ENCODE measurements at places on chromosomes 2 and 18. TPM values are rescaled to one million over a fixed set of nuclear protein-coding genes. Genes with fewer than 3 reads are reported as not detected.
A peak's percentile ranks its signal among the peaks of the same experiment; 100 is the strongest.

Gene SIX3
- not detected for total RNA-seq

Gene RAD51AP2
- 0.44 TPM for total RNA-seq

DNA sequence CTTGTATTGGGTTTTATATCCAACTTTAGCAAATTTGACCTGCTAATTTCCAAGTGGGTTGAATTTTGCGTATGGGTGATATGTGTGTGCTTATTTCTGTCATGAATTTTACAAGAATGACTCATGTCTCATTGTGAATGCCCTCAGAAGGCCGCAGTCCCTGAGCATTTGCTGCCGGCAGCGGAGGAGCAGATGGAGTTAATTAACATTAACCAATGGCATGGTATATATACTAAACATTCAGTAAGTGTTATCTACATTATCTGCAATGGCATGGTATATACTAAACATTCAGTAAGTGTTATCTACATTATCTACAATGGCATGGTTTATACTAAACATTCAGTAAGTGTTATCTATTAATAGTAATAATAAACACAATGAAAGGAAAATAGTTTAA lies 90.1 kb downstream of the DOK6 start:
- DNase-seq: no peak
- H3K27ac ChIP-seq: no peak overlapping the region
- H3K4me1 ChIP-seq: no peaks in the 10 kb centered on the region
- H3K36me3 ChIP-seq: no peaks in the 10 kb centered on the region
- H3K27me3 ChIP-seq: no peaks in the 10 kb centered on the region

Gene DIS3L2
- total RNA-seq: 42.1 TPM

GRCh38 chr2:84083984-84084383 lies 375.1 kb downstream of the SUCLG1 start:
- no peaks in the 10 kb centered on the region for H3K4me1 ChIP-seq
- no peaks in the 10 kb centered on the region for H3K27me3 ChIP-seq
- no peak overlapping the region for H3K27ac ChIP-seq
- H3K4me3 ChIP-seq: no peak overlapping the region
- no peaks in the 10 kb centered on the region for H3K36me3 ChIP-seq
- no peak for DNase-seq

Gene SKOR2
- 0.38 TPM for total RNA-seq

Gene GPR75
- total RNA-seq: 5.1 TPM

- H3K4me1 ChIP-seq: peaks cover 26% of the 10 kb centered on the region
- H3K36me3 ChIP-seq: no peaks in the 10 kb centered on the region
- no peak overlapping the region for H3K4me3 ChIP-seq
- peak; percentile 31 for DNase-seq
- H3K27ac ChIP-seq: peak overlapping the region; percentile 98
Observed at GRCh38 chr2:202317080-202317857, 51.7 kb downstream of the NOP58 start.

Gene NOTO
- total RNA-seq: not detected

- H3K36me3 ChIP-seq: no peaks in the 10 kb centered on the region
- no peak overlapping the region for H3K27ac ChIP-seq
- no peaks in the 10 kb centered on the region for H3K27me3 ChIP-seq
- no peaks in the 10 kb centered on the region for H3K4me1 ChIP-seq
Observed at GRCh38 chr2:81206216-81206615, 901.7 kb upstream of the LRRTM1 start.

DNA sequence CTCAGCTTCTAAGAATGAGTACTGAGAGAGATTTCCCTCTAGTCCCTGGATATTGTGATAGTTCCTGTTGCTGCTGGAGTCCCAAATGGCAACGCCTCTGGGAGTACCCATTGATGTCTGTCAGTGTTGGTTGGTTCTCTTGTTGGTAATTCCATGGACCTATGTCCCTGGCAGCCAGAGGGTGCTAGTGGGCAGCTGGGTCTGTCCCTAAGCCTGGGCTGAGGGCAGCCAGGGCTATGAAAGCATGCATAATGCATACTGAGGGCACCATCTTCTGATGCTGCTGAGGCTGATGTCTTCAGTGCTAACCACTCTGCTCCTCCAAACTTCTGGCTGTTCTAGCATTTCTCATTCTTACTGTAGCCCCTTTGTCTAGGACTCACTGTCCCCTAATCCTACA lies 35.9 kb downstream of the NABP1 start:
- H3K27ac ChIP-seq: no peak overlapping the region
- H3K27me3 ChIP-seq: no peaks in the 10 kb centered on the region
- no peak overlapping the region for H3K4me3 ChIP-seq
- no peaks in the 10 kb centered on the region for H3K36me3 ChIP-seq

DNA sequence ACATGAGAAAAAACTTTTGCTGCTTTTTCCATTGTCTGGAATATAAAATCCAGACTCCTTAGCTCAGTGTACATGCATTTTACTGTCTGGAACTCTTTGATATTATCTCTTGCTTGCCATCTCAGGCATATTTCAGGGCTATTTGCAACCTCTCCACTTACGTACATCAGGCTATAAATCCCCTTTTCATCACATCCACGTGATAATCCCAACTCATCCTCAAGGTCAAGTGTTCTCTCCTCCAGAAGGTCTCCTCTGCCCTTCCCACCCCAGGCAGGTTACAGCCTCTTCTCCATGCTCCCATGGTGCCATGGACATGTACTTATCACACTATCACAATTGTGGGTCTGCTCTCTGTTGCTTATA lies 202.5 kb upstream of the RBMS1 start:
- H3K4me3 ChIP-seq: no peak overlapping the region
- DNase-seq: no peak
- no peaks in the 10 kb centered on the region for H3K27me3 ChIP-seq
- H3K27ac ChIP-seq: no peak overlapping the region
- H3K4me1 ChIP-seq: no peaks in the 10 kb centered on the region

Gene FIGN
- total RNA-seq: 14.0 TPM

DNA sequence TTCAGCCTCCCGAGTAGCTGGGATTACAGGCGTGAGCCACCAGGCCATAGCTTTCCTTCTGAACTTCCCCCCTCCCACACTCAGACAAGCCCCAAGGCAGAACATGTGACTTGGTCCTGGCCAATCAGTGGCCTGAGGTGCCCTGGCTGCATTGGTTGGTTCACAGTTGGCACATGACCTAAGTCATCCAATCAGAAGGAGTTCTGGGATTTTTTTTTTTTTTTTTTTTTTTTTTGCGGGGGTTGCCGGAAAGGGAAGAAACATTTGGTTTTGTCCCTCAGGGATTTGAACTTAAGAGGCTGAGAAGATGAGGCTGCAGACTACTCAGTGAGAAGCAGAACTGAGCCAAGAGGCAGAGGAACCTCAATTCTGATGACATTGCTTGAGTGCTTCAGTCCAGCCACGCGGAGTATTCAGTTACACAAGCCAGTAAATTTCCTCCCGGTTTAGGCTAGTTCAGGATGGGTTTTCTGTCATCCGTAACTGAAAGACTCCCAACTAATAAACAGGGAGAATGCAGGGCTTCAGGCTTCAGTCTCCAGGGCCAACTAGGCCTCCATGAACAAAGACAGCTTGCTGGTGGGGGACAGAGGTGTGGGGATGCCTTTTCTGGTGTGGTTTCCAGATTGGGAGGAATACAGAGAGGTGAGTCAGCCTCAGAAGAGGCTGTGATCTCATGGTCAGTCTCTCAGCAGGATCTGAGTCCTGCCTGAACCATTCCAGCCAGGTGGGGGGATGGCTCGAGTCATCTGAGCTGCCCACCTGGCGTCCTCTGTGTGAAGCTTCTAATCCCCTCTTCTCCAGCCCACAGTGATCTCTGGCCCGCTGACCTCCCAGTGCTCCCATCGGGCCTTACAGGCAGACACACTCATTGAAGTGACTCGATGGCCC lies 9.2 kb downstream of the PTMA start:
- H3K36me3 ChIP-seq: peaks cover 12% of the 10 kb centered on the region
- peaks cover 13% of the 10 kb centered on the region for H3K4me1 ChIP-seq
- DNase-seq: no peak
- no peak overlapping the region for H3K27ac ChIP-seq
- peaks cover 13% of the 10 kb centered on the region for H3K27me3 ChIP-seq

Gene B3GNT7
- 5.3 TPM for total RNA-seq

DNA sequence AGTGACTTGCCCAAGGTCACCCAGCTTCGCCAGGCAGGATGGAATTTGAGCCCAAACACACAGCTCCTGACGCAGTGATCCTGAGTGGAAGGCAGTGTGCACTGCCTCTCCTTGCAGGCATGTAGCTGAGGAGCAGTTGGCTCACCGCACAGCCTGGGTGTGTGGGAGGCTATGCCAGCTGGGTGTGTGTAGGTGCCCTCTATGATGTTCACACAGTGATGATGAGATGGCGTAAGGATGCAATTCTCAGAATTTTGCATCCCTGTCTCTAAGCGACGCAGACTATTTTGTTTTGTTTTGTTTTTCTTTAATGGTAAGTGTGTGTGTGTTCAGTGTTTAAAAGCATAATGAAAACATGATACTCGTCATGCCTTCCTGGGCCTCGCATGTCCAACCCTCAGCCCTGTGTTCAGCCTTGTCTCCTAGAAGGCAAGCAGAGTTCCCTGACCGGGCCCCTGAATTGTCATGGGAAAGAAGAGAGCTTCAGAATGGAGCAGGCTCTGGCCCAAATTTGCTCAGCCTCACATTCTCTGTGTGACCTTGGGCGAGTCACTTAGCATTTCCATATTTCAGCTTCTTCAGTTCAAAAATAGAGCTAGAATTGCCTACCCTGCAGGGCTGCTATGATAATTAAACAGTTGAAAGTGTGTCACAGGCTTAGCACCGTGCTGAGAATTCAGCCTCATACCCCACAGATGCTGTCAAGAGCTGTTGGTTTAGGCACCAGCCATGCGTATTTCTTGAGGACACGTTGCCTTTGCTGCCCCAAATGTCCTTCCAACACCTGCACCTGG lies 603.6 kb upstream of the RAB6C start:
- H3K36me3 ChIP-seq: no peaks in the 10 kb centered on the region
- DNase-seq: no peak
- no peak overlapping the region for H3K4me3 ChIP-seq
- peaks cover 3% of the 10 kb centered on the region for H3K27me3 ChIP-seq

GRCh38 chr2:207722773-207723424 lies 11.5 kb downstream of the CCNYL1 start:
- no peak for DNase-seq
- no peaks in the 10 kb centered on the region for H3K4me1 ChIP-seq
- peaks cover 8% of the 10 kb centered on the region for H3K36me3 ChIP-seq
- no peak overlapping the region for H3K4me3 ChIP-seq
- no peaks in the 10 kb centered on the region for H3K27me3 ChIP-seq
- H3K27ac ChIP-seq: no peak overlapping the region

GRCh38 chr2:192345287-192345686 lies 150.6 kb upstream of the TMEFF2 start:
- H3K4me1 ChIP-seq: peaks cover 3% of the 10 kb centered on the region
- no peak for DNase-seq
- H3K27me3 ChIP-seq: no peaks in the 10 kb centered on the region
- no peak overlapping the region for H3K4me3 ChIP-seq
- H3K36me3 ChIP-seq: no peaks in the 10 kb centered on the region

DNA sequence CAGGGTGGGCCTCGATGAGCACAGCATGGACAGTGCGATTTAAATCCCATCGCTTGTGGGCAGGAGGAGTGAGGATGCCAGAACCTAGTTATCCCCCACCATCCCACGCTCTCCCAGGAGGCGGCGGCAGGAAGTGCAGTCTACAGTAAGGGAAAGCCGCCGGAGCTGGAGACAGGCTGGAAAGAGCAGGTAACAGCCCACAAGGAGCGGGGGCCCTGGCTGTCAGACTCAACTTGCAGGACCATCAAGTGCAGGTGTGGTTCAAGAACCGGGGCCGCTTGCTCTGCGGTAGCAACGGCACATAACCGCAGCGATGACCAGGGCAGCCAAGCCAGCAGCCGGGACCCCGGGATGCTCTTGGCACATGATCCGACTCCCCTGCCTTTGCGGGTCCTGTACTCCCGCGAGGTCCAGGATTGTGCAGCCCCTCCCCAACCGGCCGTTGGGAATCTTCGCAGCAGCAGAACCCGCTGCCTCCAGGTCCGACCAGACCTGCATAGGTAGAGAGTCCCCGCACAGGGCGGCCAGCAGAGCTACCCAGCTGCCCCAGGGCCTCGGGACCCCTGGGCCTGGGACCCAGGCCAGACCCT lies 82.1 kb downstream of the BIN1 start:
- H3K27me3 ChIP-seq: peaks cover 10% of the 10 kb centered on the region
- peak overlapping the region; percentile 89 for H3K4me3 ChIP-seq
- peak overlapping the region; percentile 70 for H3K27ac ChIP-seq
- H3K36me3 ChIP-seq: no peaks in the 10 kb centered on the region
- peaks cover 15% of the 10 kb centered on the region for H3K4me1 ChIP-seq

DNA sequence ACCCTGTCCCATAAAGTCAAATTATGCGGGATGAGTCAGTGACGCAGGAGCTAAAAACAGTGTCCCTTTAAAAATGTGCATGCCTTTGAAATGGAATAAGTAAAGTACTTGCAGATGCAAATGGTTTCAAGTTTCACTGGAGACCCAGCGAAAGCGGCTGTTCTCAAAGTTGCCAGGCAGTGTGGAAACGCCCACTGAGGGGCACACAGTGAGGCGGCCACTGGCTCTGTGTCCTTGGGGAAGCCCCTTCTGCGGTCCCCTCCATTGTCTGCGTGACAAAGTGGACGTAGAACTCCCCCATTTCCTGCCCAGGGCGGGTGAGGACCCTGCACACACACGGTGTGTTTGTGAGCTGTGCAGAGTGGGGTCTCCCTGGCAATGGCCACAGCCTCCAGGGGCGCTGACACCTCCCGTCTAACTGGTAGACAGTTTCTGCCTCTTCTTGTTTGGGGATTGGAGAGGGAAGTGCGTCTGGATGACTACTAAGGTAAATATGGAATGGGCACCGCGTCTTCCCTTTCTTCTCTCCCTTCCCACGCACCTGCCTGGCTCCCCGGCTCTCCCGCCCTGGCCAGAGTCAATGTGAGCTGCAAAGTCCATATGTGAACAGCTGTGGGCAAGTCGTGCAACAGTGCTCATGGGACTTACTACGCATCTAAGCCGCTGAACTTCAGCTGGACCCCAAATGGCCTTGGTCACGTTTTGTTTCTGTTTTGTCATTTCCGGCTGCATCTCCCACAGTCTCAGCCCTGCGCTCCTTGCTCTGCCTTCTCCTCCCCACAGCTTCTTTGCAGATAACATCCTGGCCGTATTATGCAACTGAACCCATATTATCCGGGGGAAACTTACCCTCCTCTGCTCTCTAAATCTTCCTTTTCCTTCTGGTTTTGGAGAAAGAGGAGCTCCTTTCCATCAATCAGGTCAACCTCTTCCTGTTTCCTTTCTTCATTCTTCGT lies 33.7 kb upstream of the ZNF516 start:
- H3K36me3 ChIP-seq: no peaks in the 10 kb centered on the region
- peaks cover 27% of the 10 kb centered on the region for H3K4me1 ChIP-seq
- peak overlapping the region; percentile 81 for H3K4me3 ChIP-seq
- peaks cover 10% of the 10 kb centered on the region for H3K27me3 ChIP-seq
- peak overlapping the region; percentile 92 for H3K27ac ChIP-seq
